Right ventricle myocardium inferior (tissue), 1 donor: ENCODE measurements at places on chromosomes 4 and X. TPM values are rescaled to one million over a fixed set of nuclear protein-coding genes. Genes with fewer than 3 reads are reported as not detected.

GRCh38 chr4:27123769-27124124 is 263.1 kb downstream of the STIM2 start:
- no peak for DNase-seq

DNA sequence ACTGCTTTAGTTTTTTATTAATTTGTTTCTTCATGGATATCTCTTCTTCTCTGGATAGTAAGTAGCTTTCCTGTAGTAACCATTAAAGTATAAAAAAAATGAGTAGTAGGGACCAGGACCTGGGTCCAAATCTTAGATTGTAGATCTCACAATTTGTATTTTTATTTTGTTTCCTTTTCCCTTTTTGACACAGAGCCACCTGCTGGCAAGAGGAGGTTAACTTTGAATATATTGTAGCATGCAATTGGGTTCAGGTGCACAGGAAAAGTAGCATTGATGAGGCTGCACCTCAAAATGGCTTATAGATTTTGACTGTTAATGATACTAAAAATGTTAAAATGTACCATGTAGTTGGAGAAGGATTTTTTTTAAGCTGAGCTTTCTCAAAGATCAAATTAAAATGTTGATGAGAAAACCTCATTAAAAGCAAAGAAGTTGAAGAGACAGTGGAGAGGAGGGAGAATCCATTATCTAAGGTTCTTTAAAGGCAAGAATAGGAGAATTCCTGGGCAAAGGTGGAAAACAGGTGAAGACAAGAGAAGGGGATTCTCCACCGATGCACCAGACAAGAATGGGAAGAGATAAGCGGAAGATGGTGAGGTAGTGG is 48.3 kb upstream of the HPGDS start:
- DNase-seq, result no peak

- DNase-seq, result no peak
Observed at GRCh38 chrX:151815398-151815797, 80.9 kb downstream of the CNGA2 start.

- no peak for DNase-seq
Observed at GRCh38 chr4:6222761-6223292, 22.5 kb upstream of the JAKMIP1 start.

GRCh38 chrX:141220342-141221008 is 21.8 kb downstream of the SPANXC start:
- no peak for DNase-seq

DNA sequence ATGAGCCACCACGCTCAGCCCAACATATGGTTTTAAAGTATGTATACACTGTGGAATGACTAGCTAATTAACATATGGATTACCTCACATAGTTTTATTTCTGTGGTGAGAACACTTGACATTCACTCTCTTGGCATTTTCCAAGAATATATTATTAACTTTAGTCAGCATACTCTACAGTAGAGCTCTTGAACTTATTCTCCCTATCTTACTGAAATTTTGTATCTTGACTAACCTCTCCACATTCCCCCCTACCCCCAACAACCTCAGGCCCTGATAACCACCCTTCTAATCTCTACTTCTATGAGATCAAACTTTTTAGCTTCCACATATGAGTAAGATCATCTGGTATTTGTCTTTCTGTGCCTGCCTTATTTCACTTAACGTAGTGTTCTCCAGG is 38.6 kb upstream of the AGA start:
- no peak for DNase-seq

Gene ELK1
- 19.3 TPM for total RNA-seq

DNA sequence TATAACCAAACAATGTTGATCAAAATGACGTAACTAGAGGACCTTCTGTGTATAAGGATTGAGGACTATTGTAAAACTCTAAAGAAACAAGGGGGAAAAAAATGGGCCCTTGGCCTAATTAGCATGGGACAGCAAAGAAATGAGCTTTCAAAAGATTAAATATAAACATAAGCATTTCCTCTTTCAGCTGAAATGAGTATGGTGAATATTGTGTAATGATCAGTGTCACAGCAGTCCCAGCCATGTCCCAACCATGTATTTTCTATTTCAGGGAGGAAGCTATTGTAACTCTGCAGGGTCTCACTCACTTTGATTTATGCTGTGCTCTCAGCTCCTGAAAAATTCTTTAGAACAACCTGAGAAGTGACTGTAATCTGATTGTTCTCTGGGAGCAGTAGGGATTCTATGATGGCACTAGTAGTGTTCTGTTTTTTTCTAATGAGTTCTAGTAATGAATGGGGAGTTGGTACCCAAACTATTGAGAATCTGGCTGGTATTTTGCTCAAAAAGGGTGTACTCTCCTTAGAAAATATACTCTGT is 25.8 kb downstream of the ANXA10 start:
- DNase-seq, result no peak

- no peak for DNase-seq
Observed at GRCh38 chr4:138555584-138555983, 313.4 kb upstream of the SLC7A11 start.

DNA sequence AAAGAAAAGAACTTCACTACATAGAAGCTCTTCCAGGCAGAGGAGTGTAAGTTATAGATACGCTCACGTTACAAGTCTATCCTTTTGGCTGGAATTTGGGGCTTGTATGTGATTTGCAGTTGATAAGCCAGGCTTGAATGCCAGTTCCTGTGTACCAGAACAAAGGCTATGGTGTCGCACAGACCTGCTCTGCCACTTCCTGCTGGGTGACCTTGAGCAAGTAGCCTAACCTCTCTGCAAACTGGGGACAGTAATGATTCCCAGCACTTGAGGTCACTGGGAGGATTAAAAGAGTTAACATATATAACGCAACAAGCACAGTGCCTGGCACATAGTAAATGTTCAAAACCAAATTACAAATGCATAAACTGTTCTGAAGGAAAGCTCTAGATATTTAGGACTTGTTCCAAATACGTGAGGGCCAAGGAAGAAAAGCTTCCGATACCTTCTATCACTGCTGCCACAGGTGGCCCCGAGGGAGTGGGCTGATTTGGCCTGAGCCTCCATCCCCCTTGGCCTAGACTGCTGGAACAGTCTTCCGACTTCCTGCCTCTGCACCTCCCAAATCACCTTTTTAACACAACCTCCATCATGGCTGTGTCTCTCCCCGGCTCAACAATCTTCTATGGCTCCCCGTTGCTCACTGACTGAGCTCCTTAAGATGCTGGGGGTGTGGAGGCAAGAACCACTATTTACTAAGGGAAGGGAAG is 1.3 kb upstream of the SOWAHD start:
- DNase-seq, result no peak

- DNase-seq, result no peak
Observed at GRCh38 chrX:123476611-123477219, 256.1 kb downstream of the THOC2 start.

GRCh38 chr4:139655116-139655515 is 10.5 kb upstream of the MGST2 start:
- no peak for DNase-seq

Gene XAGE1B
- not detected for total RNA-seq

Gene RS1
- not detected for total RNA-seq

DNA sequence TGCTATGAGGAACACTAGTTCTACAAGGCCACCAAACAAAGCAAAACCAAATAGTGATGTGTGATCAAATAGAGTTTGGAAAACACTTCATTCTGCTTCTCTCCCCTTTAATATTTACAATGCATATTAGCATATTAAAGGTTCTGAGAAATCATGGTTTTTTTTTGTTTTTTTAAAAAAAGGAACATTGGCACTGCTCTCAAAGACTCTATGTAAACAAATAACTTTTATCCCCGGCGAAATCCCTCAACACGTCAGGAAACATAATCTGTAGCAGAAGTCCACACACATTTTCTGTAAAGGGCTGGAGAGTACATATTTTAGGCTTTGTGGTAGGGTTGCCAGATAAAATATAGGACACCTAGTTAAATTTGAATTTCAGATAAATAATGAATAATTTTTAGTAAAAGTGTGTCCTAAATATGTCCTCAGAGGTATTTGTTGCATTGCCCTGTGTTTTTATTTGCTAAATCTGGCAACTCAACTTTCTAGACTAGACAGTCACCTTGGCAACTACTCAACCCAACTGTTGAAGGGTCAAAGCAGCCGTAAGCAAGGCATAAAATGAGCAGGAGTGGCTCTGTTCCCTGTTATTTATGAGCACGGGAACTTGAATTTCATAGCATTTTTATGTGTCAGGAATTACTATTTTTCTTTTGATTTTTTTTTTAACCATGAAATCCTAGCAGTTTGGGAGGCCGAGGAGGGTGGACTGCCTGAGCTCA is 8.6 kb downstream of the SPATA4 start:
- no peak for DNase-seq

GRCh38 chrX:115553171-115553570 is 7.8 kb upstream of the PLS3 start:
- no peak for DNase-seq

Gene CCNB3
- total RNA-seq, result 0.41 TPM

- DNase-seq, result no peak
Observed at GRCh38 chr4:182126096-182126495, 117.1 kb upstream of the TENM3 start.

GRCh38 chr4:71240094-71240493 is 98.7 kb upstream of the SLC4A4 start:
- no peak for DNase-seq

Gene PIGA
- total RNA-seq, result 3.8 TPM

DNA sequence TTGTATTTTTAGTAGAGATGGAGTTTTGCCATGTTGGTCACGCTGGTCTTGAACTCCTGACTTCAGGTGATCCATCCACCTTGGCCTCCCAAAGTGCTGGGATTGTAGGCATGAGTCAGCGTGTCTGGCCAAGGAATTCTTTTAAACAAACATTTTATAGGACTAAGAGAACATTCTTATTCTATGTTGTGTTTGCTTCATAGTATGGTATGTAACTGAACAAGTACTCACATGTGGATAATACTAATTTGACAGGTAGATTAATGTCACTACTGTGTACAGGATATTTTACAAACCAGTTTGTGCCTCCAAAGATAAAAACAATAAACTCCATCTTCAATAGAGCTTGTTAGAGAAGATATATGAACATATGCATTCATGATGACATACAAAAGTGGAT is 1353.4 kb downstream of the PCDH7 start:
- no peak for DNase-seq

GRCh38 chr4:145731028-145731427 is 51.1 kb downstream of the C4orf51 start:
- DNase-seq, result no peak

DNA sequence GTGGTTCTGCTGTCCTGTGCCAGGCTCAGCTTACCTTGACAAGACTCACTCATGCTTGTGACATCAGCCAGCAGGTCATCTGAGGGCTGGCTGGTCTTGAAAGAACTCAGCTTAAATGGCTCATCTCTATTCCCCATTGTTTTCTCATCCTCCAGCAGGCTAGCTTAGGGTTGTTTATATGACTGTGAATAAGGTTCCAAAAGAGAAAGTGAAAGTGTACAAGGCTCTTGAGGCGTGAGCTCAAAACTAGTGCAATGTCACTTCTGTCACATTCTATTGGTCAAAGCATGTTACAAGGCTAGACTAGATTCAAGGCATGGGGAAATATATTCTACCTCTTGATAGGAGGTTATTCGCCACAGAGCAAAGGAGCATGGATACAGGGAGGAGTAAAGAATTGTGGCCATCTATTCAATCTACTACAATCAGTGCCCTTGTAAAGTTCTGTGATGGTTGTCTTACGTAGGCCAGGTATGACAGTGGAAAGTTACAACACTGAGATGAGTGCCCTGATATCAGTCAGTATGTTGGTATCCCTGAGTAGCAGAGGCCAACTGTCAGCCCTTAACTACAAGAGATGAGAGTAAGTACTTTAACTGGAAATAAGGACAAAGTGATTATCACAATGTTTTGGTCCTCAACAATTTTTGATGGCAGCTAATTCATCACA is 19.8 kb upstream of the TMLHE start:
- no peak for DNase-seq

GRCh38 chr4:66949419-66949818 is 595.9 kb downstream of the CENPC start:
- no peak for DNase-seq

DNA sequence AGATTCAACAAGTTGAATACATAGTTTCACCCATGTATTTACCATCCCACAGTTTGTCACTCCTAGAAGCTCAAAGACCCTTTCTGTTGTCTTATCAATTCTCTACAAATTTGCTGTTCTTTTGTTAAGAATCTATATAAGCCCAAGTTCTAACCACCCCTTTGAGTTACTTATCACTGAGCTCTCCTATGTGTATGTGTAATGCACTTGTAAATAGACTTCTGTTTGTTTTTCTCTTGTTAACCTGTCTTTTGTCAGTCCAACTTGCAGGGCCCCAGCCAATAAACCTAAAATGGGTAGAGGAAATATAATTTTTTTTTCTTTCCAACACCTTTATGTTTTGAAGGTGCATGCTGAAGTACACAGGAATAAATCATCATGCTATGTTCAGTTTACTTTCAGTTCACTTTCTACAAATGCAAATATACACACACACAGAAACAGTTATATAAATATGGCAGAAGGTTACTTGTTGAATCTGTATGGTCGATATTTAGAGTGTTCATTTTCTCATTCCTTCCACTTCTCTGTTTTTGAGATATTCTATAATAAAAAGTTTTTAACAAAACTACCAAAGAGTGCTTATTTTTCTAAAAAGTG is 22.3 kb upstream of the CLOCK start:
- no peak for DNase-seq

- DNase-seq, result no peak
Observed at GRCh38 chr4:112502871-112503270, 13.1 kb downstream of the NEUROG2 start.

- no peak for DNase-seq
Observed at GRCh38 chrX:13194291-13195103, 125.4 kb downstream of the ATXN3L start.

GRCh38 chrX:129791961-129792570 is 12.3 kb downstream of the SASH3 start:
- DNase-seq, result no peak

Gene FOXP3
- not detected for total RNA-seq

GRCh38 chr4:23091711-23092110 is 399.0 kb downstream of the GBA3 start:
- no peak for DNase-seq

Gene IL1RAPL1
- total RNA-seq, result 4.0 TPM

DNA sequence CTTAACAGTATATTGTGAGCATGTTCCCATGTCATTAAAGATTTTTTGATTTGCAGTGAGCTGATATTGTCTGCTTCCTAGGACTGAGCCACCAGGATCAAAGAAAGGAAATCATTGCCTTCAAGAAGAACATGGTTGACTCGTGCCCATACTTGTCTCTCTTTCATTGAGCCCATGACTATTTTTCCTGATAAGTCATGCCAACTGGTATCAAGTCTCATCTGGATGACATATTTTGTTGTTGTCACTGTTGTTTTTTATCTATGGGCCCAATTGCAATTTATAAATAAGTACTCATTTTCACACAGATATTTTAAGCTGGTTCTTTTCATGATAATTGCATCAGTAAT is 10.2 kb upstream of the RHOH start:
- no peak for DNase-seq

GRCh38 chrX:37468124-37468739 is 103.2 kb upstream of the LANCL3 start:
- DNase-seq, result no peak
